ENCODE measurements at places on chromosomes 12 and 14. TPM values are rescaled to one million over a fixed set of nuclear protein-coding genes. Genes with fewer than 3 reads are reported as not detected.

GRCh38 chr14:100440758-100441203 is 117.6 kb downstream of the SLC25A47 start:
- H3K4me1 ChIP-seq, result no peaks in the 10 kb centered on the region
- no peak overlapping the region for H3K4me3 ChIP-seq
- H3K36me3 ChIP-seq, result no peaks in the 10 kb centered on the region
- no peak for DNase-seq

The POTEM gene
- not detected for total RNA-seq

- H3K4me3 ChIP-seq, result no peak overlapping the region
- no peaks in the 10 kb centered on the region for H3K27me3 ChIP-seq
- no peaks in the 10 kb centered on the region for H3K4me1 ChIP-seq
Observed at GRCh38 chr12:3207175-3207574, 130.0 kb downstream of the TSPAN9 start.

DNA sequence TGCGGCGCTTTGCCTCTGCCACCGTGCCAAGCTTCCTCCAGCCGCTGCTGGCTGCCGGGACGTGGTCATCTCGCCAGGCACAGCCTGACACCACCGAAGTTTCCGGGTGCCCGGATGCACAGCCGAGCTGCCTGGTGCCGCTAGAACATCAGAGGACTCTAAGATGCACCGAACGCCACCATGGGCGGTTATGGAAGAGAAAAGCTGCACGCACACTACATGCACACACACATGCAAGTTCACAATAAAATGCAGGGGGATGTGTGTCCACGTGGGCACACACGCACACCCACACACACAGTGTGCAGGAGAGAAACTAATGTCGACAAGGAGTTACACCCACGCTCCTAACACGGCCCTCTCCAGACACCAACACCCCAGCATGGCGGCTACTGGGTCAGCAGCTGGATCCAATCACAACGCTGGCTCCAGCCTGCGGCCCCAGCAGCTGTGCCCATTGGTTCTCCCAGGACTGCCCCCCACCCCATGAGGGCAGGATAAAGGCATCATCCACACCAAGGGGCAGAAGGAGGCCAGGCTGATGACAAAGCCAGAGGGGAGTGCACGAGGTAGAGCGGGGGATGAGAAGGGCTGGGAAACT is 82.7 kb downstream of the BCL11B start:
- no peaks in the 10 kb centered on the region for H3K36me3 ChIP-seq
- DNase-seq, result no peak
- H3K4me1 ChIP-seq, result no peaks in the 10 kb centered on the region
- no peaks in the 10 kb centered on the region for H3K27me3 ChIP-seq
- H3K27ac ChIP-seq, result no peak overlapping the region

DNA sequence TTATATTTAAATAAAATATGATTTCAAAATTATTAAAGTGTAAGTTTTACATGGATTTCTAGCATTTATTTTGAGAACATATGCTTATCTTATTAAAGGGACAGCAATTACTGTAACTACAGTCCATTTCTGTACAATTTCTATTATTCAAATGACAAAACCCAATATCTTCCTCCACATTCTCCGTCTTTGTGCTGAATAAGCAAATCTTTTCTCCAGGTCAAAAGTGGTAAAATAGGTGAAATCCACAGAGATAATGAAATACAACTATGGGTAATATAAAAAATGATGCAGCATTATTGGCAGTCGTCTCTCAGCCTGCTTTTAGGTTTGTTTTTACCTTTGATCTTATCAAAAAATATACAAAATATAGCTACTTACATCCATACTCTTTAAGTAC is 79.4 kb upstream of the OTX2 start:
- no peak overlapping the region for H3K4me3 ChIP-seq
- H3K27ac ChIP-seq, result no peak overlapping the region
- H3K36me3 ChIP-seq, result no peaks in the 10 kb centered on the region
- no peaks in the 10 kb centered on the region for H3K27me3 ChIP-seq
- no peak for DNase-seq

DNA sequence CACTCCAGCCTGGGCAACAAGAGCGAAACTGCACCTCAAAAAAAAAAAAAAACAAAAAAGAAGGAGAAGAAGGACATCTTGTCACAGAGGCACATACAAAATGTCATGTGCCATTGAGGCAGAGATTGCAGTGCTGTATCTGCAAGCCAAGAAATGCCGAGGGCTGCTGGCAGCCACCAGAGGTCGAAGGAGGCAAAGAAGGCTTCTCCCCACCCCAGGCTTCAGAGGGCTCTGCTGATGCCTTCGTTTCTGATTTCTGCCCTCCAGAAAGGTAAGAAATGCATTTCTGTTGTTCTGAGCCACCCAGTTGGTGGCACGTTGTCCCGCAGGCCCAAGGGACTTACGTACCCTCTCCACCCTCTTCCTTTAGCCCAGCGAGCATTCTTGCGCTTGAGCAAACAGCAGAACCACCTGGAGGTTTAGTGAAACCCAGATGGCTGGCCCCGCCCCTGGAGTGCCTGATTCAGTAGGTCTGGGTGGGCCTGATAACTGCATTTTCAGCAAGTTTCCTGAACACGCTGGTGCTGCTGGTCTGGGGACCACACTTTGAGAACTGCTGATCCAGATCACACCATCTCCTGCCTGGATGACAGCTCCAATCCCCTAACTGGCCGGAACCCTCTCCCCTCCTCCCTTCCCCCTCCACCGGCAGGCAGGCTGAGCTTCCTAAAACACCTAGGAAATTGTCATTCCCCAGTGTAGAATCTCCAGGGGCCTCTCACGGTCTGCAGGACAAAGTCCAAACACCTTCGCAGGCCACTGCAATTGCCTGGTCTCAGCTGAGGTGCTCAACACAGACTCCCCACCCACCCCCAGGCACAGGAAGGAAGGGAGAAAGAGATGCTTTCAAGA is 21.1 kb upstream of the SCARB1 start:
- no peaks in the 10 kb centered on the region for H3K36me3 ChIP-seq
- peak; percentile 93 for DNase-seq
- no peaks in the 10 kb centered on the region for H3K27me3 ChIP-seq
- peak overlapping the region; percentile 97 for H3K27ac ChIP-seq
- peaks cover 47% of the 10 kb centered on the region for H3K4me1 ChIP-seq

The LTBP2 gene
- total RNA-seq, result 0.86 TPM

DNA sequence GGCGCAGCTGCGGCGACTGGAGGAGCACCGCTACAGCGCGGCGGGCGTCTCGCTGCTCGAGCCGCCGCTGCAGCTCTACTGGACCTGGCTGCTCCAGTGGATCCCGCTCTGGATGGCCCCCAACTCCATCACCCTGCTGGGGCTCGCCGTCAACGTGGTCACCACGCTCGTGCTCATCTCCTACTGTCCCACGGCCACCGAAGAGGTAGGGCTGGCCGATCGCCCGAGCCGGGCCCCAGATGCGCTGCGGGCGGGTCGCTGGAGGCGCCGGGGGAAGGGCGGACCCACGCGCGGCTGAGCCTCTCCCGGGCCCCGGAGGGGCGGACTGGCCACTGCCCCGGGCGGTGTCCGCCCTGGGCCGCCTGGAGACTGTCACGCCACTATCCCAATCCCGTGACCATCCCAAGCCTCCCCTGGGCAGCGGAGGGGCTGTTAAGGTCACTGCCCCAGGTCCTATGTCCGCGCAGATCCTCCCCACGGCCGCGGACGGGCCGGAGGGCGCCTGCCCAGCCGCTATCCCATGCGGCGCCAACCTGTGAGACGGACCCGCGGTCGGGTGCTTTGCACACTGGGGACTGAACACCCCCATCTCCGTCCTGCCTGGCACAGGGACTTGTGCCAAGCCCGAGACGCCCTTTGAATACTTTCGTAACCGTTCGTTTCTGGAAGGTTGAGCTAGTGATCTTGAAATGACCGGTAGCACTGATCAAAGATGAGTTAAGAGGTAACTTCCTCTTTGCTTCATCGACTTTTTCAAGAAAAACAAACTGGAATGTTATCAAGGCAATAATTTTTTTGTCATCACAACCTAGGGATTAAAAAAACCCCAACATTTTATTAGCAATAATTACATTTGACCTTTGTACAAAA is 725 bp downstream of the CHPT1 start:
- H3K27ac ChIP-seq, result peak overlapping the region; percentile 64
- H3K4me3 ChIP-seq, result peak overlapping the region; percentile 81
- peaks cover 15% of the 10 kb centered on the region for H3K4me1 ChIP-seq
- H3K27me3 ChIP-seq, result no peaks in the 10 kb centered on the region
- DNase-seq, result no peak

The LRRIQ1 gene
- not detected for total RNA-seq

GRCh38 chr12:128914908-128915563 is 61.8 kb downstream of the GLT1D1 start:
- H3K4me1 ChIP-seq, result no peaks in the 10 kb centered on the region
- H3K27ac ChIP-seq, result no peak overlapping the region
- DNase-seq, result no peak
- no peak overlapping the region for H3K4me3 ChIP-seq
- H3K36me3 ChIP-seq, result no peaks in the 10 kb centered on the region

DNA sequence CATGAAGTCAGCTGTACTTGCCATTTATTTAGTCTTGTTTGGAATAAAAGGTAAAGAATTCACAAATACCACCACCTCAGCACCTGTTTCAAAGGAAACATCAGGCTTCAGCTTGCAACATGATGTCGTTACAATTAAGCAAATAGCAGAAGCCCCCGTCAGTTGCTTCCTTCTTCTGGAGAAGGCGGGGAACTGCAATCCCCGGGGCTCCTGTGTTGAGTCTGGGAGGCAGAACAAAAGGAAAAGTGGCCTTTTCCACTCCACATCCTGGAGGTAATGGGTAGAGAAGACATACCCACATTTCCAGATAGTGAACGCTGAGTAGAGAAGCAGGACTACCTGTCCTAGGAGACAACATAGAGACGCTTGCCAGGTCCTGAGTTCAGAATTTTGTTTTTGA is 92.8 kb downstream of the DNAH10 start:
- no peaks in the 10 kb centered on the region for H3K27me3 ChIP-seq
- no peaks in the 10 kb centered on the region for H3K4me1 ChIP-seq
- no peak for DNase-seq
- H3K36me3 ChIP-seq, result no peaks in the 10 kb centered on the region
- no peak overlapping the region for H3K27ac ChIP-seq

DNA sequence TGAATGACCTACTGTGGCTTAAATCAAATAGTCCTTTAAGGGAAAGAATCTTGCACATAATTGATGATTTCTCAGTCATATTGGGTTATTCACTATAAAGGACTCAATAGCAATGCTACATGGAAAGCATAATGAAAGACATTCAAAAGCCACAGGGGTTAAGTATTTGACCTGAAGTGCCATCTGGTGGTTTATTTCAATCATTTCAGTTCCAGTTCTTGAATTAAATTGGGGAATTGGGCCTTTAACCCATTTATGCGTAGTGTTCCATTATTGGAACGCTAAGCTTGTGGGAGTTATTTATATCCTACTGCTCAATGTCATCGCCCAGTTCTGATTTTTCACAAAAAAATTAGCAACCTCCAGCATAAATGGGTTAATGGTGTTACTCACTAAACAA is 41.3 kb upstream of the C12orf71 start:
- no peak overlapping the region for H3K4me3 ChIP-seq
- H3K27me3 ChIP-seq, result no peaks in the 10 kb centered on the region
- no peak overlapping the region for H3K27ac ChIP-seq
- H3K4me1 ChIP-seq, result no peaks in the 10 kb centered on the region
- DNase-seq, result no peak
- no peaks in the 10 kb centered on the region for H3K36me3 ChIP-seq

The LRP1-AS gene
- not detected for total RNA-seq

The FOXN3 gene
- 20.6 TPM for total RNA-seq

DNA sequence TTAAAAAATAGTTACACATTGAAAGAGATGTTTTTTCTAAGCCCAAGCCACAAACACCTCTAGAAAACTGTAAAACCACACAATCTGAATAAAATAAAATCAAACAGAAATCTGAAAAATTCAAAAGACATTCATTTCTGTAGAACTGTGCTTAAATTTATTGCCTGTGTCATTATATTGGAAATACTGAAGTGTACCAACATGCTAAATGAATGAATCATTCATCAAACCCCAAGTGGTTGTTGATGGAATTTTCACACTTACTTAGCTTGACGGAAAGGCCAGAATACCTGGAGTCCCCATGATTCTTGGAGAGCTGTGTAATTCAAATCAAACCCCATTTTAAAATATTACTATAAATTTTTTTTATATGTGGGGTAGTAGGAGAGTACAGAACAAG is 2.7 kb downstream of the KITLG start:
- no peak for DNase-seq
- no peaks in the 10 kb centered on the region for H3K27me3 ChIP-seq
- peaks cover 37% of the 10 kb centered on the region for H3K4me1 ChIP-seq
- H3K36me3 ChIP-seq, result no peaks in the 10 kb centered on the region

DNA sequence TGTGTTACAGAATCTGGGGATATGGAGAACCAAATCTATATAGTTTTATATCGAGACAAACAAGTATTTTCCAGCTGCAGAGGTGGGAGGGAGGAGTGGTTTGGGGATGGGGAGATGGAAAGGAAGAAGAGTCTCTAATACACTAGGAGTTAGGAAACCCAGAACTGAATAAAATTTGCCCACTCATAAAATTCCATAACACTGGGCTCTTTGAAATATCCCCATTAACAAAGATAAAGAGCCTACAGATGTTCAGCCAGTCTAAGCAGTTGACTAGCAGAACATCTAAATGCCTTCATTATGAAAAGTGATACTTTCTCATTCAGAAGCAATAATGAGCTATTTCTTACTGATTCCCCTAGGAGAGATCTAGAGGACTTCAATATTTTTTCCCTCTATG is 151.7 kb upstream of the GZMB start:
- H3K27me3 ChIP-seq, result no peaks in the 10 kb centered on the region
- H3K27ac ChIP-seq, result no peak overlapping the region
- peaks cover 16% of the 10 kb centered on the region for H3K4me1 ChIP-seq
- H3K36me3 ChIP-seq, result no peaks in the 10 kb centered on the region
- no peak for DNase-seq
- no peak overlapping the region for H3K4me3 ChIP-seq

- H3K27me3 ChIP-seq, result no peaks in the 10 kb centered on the region
- DNase-seq, result peak; percentile 68
- peaks cover 4% of the 10 kb centered on the region for H3K36me3 ChIP-seq
- no peak overlapping the region for H3K4me3 ChIP-seq
- H3K27ac ChIP-seq, result no peak overlapping the region
- no peaks in the 10 kb centered on the region for H3K4me1 ChIP-seq
Observed at GRCh38 chr14:75088566-75089373, 19.3 kb downstream of the ZC2HC1C start.

DNA sequence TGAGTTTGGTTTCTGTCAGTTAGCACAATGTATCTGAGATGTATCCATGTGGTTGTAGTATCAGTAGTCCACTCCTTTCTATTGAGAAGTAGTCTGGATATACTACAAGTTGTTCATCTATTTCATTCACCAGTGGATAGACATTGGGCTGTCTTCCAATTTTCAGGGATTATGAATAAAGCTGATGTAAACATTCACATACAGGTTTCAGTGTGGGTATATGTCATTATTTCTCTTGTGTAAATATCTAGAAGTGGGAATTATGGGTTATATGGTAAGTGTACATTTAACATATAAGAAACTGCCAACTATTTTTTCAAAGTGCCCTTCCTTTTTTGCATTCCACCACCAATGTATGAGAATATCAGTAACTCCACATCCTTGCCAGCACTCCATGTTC is 35.9 kb downstream of the PHLDA1 start:
- peaks cover 61% of the 10 kb centered on the region for H3K4me1 ChIP-seq
- no peak overlapping the region for H3K27ac ChIP-seq
- H3K4me3 ChIP-seq, result no peak overlapping the region
- no peaks in the 10 kb centered on the region for H3K36me3 ChIP-seq
- H3K27me3 ChIP-seq, result no peaks in the 10 kb centered on the region
- no peak for DNase-seq
